ENCODE measurements at places on chromosomes 13 and 19.

DNA sequence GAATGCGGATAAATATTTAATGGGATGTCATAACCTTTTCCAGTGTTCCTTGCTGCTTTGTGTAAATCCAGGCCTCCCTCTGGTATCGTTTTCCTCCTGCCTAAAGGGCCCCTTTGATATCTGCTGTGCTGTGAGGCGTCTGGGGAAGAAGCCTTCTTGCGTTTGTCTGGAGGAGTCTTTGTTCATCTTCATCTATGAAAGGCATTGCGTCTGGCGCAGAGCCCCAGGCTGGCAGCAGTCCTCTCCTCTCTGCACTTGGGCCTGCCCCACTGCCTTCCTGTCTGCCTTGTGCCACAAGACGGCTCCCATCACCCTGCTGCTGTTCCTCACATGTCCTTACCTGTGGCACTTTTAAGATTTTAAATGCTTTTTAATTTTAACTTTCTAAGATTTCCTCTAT lies 9.8 kb downstream of the PROZ start:
- no peak for DNase-seq

DNA sequence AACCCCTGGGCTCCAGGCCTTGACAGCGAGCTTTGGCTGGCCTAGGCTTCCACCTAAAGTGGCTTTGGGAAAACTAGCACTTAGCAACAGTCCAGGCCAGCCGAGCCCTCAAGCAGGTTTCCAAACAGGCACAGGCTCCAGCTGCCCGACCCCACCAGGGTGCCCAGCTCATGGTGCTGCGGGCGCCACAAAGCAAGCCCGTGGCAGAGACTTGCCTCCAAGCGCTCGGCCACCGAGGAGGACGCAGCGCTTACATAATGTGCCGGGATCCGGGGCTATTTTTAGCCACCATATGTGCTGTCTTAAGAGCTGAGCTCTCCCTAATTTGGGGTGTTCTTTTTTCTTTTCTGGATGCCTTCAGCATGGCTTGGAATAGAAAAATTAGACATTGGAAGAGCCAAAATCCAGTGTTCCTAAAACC lies 56.1 kb upstream of the F7 start:
- DNase-seq: no peak

DNA sequence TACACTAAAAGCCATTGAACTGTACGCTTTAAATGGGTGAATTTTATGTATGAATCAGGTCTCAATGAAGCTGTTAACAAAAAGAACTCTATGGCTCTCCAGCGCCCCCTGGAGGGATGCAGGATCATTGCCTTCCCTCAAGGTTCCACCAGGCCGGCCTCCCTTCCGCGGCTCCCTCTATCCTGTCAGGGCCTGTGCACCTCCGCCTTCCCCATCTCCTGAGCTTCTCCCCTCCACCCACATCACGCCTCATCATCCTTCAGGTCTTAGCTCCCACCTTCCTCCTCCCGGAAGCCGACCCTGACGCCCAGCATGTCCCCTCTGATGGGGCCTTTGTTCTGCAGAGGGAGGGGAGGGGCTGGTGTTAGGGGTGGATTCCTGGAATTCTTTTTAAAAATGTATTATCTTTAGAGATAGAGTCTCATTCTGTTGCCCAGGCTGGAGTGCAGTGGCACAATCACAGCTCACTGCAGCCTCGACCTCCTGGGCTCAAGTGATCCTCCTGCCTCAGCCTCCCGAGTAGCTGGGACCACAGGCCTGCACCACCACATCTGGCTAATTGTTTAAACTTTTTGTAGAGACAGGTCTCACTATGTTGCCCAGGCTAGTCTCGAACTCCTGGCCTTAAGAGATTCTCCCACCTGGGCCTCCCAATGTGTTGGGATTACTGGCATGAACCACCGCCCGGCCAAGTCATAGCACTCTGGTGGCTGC lies 27.7 kb downstream of the MEIS3 start:
- peak; percentile 51 for DNase-seq

GRCh38 chr19:23002690-23003422 lies at the start of gene ZNF728:
Gene ZNF728, minus strand, starts transcription at chr19:23003176. Its CDS starts 146 bp downstream, at chr19:23003030.
- DNase-seq: no peak

DNA sequence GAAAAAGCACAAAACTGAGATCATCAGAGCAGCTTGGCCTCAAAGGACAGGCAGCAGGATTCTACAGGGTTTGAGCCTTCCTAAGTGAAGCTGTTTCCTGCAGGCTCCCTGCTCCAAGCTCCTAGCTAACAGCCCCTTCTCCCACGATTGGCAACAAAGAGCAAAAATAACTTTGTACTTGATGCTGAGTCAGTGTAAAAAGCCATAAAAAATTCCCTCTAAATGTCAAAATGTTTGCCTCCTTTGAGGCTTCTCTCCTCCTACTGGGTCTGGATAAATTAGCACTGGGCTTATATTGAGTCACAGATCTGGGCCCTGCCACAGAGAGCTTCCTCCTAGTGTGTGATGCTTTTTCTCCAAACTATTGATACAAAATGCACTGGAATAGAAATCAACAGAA lies 153.3 kb downstream of the TNFRSF19 start:
- no peak for DNase-seq

DNA sequence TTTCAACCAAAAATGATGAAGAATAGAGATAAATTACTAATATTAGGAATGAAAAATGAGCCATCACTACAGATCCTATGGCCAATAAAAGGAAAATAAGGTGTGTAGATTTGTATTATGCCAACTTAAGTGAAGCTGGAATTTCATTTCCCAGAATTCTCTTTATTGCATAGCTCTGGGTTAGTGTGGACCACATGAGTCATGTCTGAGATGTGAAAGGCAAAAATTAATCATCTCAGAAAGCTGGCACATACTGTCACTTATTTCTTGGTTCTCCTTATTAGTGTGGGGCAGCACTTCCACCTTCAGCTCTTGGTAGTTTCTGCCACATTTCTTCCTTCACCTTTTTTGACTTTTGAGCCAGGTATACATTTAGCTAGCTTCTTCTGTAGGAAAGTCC lies 82.6 kb downstream of the KATNAL1 start:
- no peak for DNase-seq

DNA sequence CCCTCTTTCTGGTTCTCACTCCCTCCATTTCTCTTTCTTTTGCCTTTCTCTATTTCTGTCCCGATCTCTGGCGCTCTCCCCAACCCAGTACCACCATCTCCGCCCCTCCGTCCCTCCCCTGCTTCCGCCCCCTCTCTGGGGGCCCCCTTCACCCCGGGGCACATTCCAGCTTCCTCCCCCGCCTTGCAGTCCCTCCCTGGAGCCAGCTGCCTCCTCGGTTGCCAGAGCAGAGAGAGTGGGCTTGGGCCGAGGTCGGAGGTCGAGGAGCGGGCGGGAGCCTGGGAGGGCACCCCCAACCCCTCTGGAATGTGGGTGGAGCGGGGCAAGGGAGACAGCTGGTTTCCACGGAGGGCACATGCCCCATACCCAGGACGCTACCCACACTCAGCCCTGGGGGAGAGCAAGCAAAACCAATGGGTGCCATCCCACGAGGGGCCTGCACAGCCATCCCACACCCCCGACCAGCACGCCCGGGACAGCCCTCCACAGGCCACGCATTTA lies 6.5 kb upstream of the CIRBP start:
- no peak for DNase-seq

DNA sequence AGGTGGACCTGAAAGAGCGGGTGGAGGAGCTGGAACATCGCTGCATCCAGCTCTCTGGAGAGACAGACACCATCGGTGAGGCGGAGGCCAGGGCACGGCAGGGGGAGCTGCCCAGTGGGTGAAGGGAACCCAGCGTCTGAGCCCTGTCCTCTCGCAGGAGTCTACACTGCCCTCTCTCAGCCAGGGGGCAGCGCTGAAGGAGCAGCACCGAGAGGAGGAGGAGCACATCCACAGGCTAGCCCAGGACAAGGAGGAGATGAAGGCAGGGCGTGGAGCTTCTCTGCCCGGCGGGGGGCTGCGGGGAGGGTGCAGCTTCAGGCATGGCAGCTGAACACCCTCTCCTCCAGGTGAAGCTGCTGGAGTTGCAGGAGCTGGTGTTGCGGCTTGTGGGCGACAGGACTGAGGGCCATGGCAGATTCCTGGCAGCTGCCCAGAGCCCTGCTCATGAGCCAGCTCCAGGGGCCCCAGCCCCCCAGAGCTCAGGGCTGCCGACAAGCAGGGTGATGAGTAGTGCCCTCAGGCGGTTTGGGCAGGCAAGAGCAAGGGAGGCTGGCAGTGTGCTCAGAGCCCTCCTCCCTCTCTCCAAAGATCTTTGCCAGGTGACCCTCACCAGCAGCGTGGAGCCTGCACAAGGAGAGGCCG lies 31.4 kb upstream of the ZNF492 start:
- no peak for DNase-seq

GRCh38 chr13:113406321-113407102 lies 42.6 kb upstream of the GRTP1 start:
- no peak for DNase-seq

- no peak for DNase-seq
Measured at GRCh38 chr19:38990949-38991697, 15.6 kb upstream of the FBXO17 start.

GRCh38 chr19:13078897-13079541 lies 23.6 kb downstream of the LYL1 start:
- no peak for DNase-seq

DNA sequence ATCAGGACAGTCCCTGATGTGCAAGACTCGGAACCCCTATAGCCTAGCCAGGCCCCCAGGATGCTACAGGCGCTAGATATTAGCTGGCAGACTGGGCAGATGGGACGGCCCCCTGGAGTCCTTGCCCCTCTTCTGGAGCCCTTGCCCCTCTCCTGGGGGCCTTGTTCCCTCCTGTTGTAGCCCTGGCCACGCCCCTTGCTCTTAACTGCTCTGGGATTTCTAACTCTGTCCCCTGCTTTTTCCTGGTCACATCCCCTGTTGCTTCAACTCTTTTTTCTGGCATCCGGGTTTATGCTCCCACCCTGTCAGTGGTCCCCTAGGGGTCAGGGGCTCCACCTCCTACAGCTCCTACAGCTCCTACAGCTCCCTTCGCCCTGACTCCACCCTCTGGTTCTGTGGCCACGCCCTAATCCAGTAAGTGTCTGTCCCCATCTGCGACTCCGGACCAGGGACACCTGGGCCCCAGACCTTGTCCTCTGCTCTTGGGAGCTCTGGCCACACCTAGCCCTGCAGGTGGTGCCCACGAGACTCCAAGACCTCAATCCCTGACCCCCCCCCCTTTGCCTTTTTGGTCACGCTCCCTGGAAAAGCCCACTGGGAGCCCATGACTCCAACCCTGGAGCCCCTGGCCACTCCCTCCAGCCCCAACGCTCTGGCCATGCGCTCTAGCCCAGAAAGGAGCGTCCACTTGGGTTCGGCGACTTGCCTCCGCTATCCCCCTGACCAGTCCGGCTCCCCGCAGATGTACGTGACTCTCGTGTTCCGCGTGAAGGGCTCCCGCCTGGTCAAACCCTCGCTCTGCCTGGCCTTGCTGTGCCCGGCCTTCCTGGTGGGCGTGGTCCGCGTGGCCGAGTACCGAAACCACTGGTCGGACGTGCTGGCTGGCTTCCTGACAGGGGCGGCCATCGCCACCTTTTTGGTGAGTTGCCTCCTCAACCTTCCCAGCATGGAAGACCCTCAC lies 6.8 kb downstream of the PLPPR2 start:
- DNase-seq: no peak

- no peak for DNase-seq
Measured at GRCh38 chr19:17949956-17950309, 17.0 kb upstream of the KCNN1 start.

GRCh38 chr13:76132532-76132931 lies 496.4 kb downstream of the LMO7 start:
- no peak for DNase-seq

DNA sequence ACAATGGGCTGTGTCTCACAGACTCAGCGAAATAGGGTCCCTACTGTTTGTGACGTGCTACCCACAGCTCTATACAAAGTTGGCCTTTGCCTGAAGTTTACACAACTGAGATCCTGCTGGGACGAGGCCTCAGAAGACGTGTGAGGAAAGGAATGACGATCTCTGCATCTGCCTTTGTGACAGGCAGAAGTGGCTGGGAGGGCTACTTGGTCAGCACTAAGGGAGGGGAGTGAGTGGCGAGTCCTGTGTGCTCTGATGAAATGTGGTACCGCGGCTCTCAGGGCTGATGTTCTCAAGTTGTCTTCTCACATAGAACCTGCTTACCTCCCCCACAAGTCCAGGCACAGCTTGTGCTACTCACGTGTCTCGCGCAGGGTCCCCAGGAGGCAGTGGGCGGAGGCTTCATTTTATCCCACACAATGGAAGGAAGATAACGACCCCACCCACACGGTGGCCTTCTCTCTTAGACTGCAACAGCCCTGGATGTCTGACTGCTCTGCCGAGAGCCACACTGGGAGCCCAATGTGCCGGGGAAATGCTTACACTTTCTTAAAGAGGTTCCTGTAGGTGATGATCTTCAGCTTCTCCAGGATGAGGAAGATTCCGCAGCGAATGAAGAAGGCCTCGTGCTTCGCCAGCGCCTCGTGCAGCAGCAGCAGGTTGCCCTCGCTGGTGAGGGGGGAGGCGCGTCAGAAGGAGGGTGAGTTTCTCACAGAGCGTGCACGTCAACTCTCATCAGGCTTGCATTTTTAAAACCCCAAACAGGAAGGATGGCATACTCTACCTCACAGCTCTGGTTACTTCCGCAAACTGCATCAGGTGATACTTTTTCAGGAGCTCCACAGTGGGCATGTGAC lies 21.2 kb downstream of the PROZ start:
- no peak for DNase-seq

GRCh38 chr13:102275969-102276368 lies 125.9 kb downstream of the FGF14 start:
- no peak for DNase-seq

DNA sequence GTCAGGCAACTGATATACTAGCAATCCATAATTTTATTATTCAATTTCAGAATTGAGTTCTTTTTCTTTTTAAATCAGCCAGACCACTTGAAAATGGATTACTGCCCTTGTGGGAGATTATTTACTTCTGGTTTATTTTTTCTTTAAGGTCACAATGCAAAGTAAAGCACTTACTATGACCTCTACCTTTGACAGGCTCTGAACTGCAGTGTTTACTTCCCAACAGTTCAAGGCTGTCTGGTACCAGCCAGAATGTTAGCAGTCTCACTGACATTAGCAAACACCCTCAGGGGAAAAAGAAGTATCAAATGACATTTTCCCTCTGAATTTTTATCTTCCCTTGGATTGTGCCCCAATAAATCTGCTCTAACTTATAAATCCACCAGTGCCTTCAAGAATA lies 57.5 kb downstream of the RAP2A start:
- DNase-seq: no peak

DNA sequence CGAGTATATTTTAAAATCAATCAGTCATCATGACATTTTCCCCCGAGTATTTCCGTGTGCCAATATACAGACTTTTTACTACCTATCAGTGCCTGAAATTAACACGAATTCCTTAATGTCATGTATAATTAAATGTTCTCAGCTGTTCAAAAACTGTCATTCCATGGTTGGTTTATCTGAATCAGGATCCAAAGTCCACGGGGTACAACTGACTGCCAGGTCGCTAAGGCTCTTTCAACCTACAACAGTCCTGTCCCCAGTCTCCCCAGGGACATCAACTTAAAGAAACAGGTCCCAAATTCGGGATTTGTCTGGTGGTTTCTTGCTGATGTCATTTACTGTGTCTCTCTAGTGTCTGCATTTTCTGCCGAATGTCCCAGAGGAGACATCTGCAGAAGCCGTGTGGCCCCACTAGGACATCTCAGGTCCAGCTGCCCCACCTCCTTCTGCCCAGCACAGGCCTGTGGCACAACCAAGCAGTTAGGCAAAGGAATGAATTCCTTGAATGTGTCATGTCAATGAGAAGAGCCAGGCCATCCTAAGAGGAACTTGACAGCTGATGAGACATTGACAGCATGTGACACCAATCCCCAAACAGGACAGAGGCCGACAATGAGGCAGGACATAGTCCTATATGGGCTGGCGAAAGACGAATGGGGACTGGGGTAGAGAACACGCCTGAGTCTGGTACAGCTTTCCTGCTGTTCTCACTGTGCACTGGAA lies 109.5 kb downstream of the STK24 start:
- no peak for DNase-seq
